ENCODE measurements at places on chromosomes 3 and 15.

DNA sequence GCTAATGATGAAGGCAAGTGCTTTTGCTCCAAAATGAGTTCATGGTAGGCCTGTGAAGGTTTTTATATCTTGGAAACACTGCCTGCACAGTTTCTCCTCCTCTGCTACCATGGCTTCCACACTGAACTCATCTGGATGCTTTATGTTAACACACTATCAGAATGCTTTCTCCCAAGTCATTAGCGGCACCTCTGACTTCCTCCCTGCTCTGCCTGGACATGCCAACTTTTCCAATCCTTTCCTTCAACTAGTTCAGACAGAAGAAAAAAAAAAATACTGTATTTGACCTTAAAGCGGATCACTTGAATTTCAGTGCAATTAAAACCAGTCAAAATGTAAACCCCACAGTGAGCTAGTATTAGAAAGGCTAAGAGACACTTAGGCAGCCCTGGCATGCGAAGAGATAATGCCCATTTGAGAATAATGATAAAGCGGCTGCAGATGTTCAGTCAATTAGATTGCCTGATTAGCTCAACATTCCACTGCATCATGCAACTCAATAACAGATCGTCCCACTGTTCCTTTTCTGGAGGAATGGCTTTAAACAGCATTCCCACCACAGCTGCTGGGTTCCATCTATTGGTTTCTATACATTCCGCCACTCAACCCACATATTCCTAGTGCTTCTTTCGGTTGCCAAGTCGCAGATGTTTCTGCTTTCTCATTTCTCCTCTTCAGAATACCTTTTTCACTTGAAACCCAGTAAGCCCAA, 51.7 kb downstream of the CNTN3 start:
- DNase-seq, result no peak

- DNase-seq, result no peak
Observed at GRCh38 chr3:125480656-125481374, 39.2 kb downstream of the SNX4 start.

DNA sequence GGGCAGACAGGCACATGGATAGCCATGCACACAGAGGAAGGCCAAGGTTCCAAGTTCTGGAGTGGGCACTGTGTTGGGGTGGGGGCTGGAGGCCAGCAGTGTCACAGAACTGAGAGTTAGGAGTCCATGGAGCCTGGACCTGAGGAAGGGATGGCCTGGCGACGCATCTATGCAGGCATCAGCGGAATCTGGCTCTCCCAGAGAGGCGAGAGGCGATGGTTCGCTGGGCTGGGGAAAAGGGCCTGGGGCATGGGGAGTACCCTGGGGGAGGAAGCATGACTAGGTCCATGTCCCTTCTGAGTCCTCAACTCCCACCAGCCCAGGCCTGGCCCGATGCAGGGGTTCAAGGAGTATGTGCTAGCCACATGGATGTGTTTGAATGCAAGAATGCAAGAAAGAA, 192.8 kb upstream of the LINGO1 start:
- DNase-seq, result no peak

DNA sequence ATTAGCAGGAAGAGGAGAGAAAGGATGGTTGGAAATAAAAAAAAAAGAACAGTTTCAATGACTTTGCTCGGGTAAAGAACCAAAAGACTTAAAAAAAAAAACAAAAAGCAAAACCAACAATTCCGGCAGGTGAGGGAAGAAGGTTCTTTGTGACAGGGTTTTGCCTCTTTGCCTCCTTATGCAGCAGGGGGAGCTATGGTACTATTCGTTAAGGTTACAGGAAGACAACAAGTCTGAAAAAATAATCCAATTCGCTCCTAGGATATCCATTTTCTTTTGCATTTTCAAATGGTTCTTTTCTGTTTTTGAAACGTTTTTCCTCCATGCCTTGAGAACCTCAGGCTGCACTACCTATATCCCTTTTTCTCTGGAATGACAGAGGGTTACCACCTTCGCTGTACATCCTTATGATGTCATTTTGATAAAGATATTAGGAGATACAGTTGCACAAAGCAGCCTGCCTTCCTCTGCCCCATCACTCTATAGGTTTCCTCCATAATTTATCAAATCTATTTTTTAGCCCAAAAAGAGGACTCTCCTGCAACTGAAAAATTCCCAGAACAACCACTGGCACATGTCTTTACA, 55.0 kb downstream of the CFAP20DC start:
- DNase-seq, result peak; percentile 61

DNA sequence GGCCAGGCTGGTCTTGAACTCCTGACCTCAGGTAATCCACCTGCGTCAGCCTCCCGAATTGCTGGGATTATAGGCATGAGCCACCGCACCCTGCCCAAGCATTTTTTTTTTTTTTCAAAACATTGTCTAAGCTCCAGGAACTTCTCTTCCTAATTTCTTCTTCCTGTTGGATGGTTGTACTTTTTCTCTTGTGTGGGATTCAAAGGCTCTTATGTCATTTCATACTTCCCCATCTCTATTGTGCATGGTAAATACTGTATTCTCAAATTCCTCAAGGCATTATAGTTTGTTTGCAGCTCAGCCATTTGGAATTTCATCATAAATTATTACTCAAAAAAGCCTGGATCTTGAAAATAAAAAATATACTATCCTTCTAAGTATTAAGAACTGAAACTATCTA, 199.1 kb upstream of the GADL1 start:
- DNase-seq, result no peak

- DNase-seq, result no peak
Observed at GRCh38 chr3:195900436-195901355, 7.7 kb downstream of the TNK2 start.

Data from HEK293T (cell line).